ENCODE measurements at places on chromosomes 3 and 15.

- no peaks in the 10 kb centered on the region for H3K27me3 ChIP-seq
- H3K27ac ChIP-seq: peak overlapping the region; percentile 85
- H3K4me3 ChIP-seq: no peak overlapping the region
Measured at GRCh38 chr15:77993374-77993911, 84.1 kb downstream of the TBC1D2B start.

DNA sequence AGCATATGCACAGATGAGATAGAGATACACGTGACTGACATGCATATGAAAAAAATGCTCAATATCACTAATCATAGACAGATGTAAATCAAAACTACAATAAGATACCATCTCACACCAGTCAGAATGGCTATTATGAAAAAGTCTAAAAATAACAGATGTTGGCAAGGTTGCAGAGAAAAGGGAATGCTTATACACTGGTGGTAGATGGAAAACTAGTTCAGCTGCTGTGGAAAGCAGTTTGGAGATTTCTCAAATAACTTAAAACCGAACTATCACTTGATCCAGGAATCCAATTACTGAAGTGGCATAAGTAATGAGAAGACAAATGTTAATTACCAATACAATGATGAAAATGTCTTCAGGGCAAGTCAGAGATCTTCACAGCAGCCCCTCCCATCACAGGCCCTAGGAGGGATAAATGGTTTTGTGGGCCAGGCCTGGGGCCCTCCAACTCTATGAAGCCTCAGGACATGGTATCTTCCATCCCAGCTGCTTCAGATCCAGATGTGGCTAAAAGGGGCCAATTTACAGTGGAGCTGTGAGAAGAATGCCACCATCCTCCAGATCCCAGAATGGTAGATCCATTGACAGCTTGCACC lies 71.4 kb upstream of the PLSCR4 start:
- H3K36me3 ChIP-seq: no peaks in the 10 kb centered on the region
- H3K4me1 ChIP-seq: no peaks in the 10 kb centered on the region
- H3K27ac ChIP-seq: no peak overlapping the region
- no peak overlapping the region for H3K4me3 ChIP-seq
- no peaks in the 10 kb centered on the region for H3K27me3 ChIP-seq
- no peak for DNase-seq

- no peak for DNase-seq
- H3K27me3 ChIP-seq: peaks cover 29% of the 10 kb centered on the region
- no peak overlapping the region for H3K27ac ChIP-seq
- no peaks in the 10 kb centered on the region for H3K36me3 ChIP-seq
- no peaks in the 10 kb centered on the region for H3K4me1 ChIP-seq
Measured at GRCh38 chr3:124588794-124589193, 141.5 kb upstream of the UMPS start.

- H3K27ac ChIP-seq: no peak overlapping the region
- no peaks in the 10 kb centered on the region for H3K4me1 ChIP-seq
- H3K4me3 ChIP-seq: no peak overlapping the region
- no peaks in the 10 kb centered on the region for H3K27me3 ChIP-seq
- H3K36me3 ChIP-seq: no peaks in the 10 kb centered on the region
- DNase-seq: no peak
Measured at GRCh38 chr3:18016366-18016765, 273.9 kb upstream of the TBC1D5 start.

DNA sequence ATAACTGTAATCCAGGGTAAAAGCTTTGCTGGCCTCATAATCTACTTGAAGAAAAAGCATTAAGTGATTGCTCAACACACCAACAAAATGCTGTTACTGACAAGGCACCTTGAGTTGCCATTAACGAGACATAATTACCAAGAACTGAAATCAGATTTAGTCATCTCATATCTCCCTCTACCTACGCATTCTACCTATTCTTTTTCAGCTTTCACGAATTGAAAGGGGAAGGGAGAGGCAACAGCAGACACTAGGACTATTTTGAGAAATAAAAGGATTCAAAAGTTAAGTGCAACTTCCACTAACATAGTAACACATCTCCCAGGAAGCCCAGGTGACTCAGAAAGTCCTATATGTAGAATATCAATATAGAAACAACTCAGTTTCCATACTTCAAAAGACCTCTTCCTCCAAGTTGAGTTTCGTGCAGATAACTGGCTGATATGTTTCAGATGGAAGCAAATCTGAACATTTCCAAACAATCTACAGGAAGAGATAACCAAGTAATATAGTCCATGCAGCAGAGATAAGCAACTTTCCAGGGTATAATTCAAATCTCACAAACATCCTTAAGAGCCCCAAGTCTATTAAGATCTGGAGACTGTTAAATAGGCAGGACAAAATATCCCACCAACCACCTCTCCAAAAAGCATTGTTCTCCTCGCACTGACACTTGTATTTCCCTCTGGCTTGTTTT lies 1.9 kb downstream of the OSBPL10 start:
- peaks cover 2% of the 10 kb centered on the region for H3K4me1 ChIP-seq
- no peak overlapping the region for H3K27ac ChIP-seq
- H3K36me3 ChIP-seq: no peaks in the 10 kb centered on the region

- H3K4me1 ChIP-seq: peaks cover 9% of the 10 kb centered on the region
- no peaks in the 10 kb centered on the region for H3K27me3 ChIP-seq
- H3K36me3 ChIP-seq: peaks cover 2% of the 10 kb centered on the region
- no peak for DNase-seq
- no peak overlapping the region for H3K27ac ChIP-seq
Measured at GRCh38 chr15:40990789-40991188, 37.5 kb downstream of the CHAC1 start.

GRCh38 chr3:99637368-99638111 lies 854 bp upstream of the COL8A1 start:
- H3K4me1 ChIP-seq: no peaks in the 10 kb centered on the region
- peak overlapping the region; percentile 92 for H3K27ac ChIP-seq
- H3K36me3 ChIP-seq: no peaks in the 10 kb centered on the region
- peak overlapping the region; percentile 81 for H3K4me3 ChIP-seq
- H3K27me3 ChIP-seq: no peaks in the 10 kb centered on the region
- DNase-seq: peak; percentile 78

GRCh38 chr15:90572893-90573292 lies 43.2 kb downstream of the CRTC3 start:
- H3K4me3 ChIP-seq: no peak overlapping the region
- DNase-seq: no peak
- H3K4me1 ChIP-seq: peaks cover 2% of the 10 kb centered on the region
- H3K27me3 ChIP-seq: no peaks in the 10 kb centered on the region
- no peak overlapping the region for H3K27ac ChIP-seq
- no peaks in the 10 kb centered on the region for H3K36me3 ChIP-seq

- H3K27me3 ChIP-seq: peaks cover 4% of the 10 kb centered on the region
- no peak overlapping the region for H3K27ac ChIP-seq
- no peak for DNase-seq
- H3K4me3 ChIP-seq: no peak overlapping the region
- H3K4me1 ChIP-seq: no peaks in the 10 kb centered on the region
Measured at GRCh38 chr3:141092663-141093062, 41.5 kb downstream of the SPSB4 start.

GRCh38 chr3:13415997-13416793 lies 3.9 kb downstream of the NUP210 start:
- DNase-seq: no peak
- H3K4me3 ChIP-seq: no peak overlapping the region
- H3K36me3 ChIP-seq: no peaks in the 10 kb centered on the region
- H3K4me1 ChIP-seq: no peaks in the 10 kb centered on the region
- H3K27ac ChIP-seq: no peak overlapping the region
- H3K27me3 ChIP-seq: no peaks in the 10 kb centered on the region

DNA sequence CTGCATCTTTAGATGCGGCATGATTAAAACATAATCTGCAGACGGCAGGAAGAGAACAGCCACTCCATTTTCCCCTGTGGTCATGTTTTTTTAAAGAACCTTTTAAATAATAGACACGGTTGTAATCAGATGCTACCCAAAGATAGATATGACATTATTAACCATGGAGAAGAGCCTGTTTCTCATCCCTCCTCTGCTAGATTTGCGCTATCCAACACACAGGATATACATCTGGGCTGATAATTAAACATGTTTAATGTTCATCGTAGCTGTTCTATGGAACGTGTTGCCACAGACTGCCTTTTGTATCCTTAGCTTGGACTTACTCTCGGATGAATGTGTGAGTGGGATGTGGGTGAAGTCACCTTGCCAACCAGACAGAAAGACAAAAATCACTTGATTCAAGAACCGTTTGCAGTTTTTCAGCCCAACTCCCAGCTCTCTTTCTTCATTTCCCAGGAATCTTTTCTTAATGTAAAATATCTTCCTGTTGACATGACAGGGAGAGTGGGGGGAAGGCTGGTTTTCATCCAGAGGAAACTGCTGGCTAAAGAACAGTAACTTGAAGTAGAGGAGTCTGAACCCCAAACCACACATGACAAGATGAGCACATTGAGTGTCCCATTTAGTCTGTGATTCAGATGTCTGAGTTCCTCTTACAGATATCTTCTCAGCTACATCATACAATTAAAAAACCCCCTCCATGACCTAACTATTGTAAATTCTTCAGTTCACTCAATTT lies 118.6 kb upstream of the PRICKLE2 start:
- no peak overlapping the region for H3K4me3 ChIP-seq
- H3K27ac ChIP-seq: peak overlapping the region; percentile 73
- no peaks in the 10 kb centered on the region for H3K36me3 ChIP-seq
- peaks cover 38% of the 10 kb centered on the region for H3K4me1 ChIP-seq
- DNase-seq: peak; percentile 93

DNA sequence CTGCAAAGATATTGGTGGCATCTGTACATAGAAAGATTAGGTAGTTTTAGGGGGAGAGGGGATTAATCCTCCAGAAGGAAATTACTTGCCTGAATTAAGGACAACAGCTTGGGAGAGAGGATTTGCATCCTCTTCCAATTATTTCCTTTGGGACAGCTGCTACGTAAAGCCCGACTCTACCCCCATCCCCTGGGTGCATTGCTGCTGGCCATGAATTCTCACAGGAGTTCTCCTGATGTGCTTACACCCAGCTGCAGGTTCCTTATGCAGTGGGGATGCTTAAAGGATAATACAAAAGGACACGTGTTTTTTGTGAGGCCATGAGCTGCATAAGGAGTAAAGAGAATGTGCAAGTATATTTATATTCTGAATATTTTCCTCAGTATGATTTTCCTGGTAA lies 132.3 kb downstream of the VPS8 start:
- H3K27me3 ChIP-seq: no peaks in the 10 kb centered on the region
- no peaks in the 10 kb centered on the region for H3K4me1 ChIP-seq
- no peak for DNase-seq
- H3K36me3 ChIP-seq: no peaks in the 10 kb centered on the region

DNA sequence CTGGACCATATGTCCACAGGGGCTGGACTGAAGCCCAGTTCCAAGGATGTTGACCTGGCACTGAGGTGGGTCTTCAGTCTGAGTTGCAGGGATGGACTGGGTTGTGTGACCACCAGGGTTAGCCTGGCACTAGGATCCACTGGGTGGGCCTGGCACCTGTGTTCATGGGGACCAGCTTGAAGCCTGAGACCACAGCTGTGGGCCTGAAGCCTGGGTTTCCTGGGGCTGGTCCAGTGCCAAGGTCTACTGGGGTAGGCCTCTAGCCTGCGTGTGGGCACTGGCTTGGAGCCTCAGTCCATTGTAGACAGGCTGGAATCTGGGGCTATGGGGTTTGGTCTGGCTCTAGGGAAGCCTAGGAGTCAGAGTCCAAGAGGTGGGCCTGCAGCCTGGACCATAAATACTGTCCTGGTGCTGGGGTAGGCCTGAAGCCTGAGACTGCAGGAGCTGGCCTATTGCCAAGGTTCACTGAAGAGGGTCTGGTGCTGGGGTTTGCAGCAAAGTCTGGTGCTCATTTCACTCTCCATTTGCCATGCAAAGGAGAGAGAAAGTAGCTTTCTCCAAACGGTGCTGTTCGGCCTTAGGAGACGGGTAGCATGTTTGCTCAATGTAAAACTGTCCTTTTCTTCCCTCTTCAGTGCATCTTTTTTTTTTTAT lies 51.2 kb upstream of the TBC1D5 start:
- H3K4me1 ChIP-seq: no peaks in the 10 kb centered on the region
- no peaks in the 10 kb centered on the region for H3K36me3 ChIP-seq
- H3K27ac ChIP-seq: no peak overlapping the region
- no peak overlapping the region for H3K4me3 ChIP-seq
- DNase-seq: no peak

- H3K27me3 ChIP-seq: no peaks in the 10 kb centered on the region
- H3K27ac ChIP-seq: no peak overlapping the region
- H3K36me3 ChIP-seq: no peaks in the 10 kb centered on the region
- DNase-seq: no peak
- H3K4me1 ChIP-seq: no peaks in the 10 kb centered on the region
Measured at GRCh38 chr15:52551762-52552161, 17.1 kb downstream of the ARPP19 start.

DNA sequence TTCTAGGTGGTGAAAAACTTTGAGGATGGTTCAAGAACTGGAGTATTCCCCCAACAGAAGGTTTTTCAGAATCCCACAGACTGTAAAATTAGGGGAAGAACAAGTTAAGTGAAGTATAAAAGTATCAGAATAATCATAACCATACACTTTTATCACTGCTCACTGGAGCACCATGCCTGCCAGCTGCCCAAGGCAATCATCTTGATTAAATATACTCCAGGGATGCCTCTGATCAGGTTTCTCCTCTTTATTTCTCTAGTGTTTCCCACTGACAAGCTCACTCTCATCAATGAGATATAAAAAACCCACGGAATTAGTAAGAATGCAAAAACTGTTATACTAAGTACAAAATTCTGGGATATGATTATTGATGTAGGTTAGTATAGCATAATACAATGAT lies 108.0 kb downstream of the STAG1 start:
- no peak for DNase-seq
- H3K4me3 ChIP-seq: no peak overlapping the region
- no peaks in the 10 kb centered on the region for H3K4me1 ChIP-seq
- H3K27me3 ChIP-seq: no peaks in the 10 kb centered on the region
- H3K27ac ChIP-seq: no peak overlapping the region
- H3K36me3 ChIP-seq: no peaks in the 10 kb centered on the region

DNA sequence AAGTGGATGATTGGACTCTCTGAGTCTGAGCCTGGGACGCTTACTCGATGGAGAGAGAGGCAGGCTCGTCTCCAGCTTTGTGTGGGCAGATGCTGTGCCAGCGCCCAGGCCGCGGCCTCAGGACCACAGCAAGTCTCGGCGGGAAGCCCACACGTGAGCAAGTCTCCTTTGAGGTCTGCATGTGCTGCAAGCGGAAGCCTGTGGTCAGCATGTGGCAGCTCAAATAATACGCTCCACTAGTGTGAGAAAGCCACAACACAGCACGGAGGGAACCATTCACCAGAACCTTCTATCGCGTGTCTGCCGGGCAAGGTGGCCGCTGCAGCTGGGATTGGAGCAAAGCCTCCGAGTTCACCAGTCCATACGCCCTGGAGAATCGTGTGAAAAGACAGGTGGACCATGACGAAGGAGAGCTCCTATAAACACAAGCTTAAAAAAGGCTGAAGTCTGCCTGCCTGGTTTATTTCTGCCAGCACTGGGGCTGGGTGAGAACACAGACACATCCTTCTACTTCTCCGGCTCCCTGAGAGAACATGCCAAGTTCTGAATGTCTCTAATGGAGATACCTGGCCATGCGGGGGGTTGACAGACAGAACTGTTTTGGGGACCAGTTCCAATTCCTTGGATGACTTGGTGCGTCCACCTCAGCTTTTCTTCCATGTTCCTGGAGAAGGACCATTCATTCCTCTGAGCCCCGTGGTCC lies 82.0 kb upstream of the LRIG1 start:
- H3K4me3 ChIP-seq: no peak overlapping the region
- H3K27ac ChIP-seq: no peak overlapping the region
- H3K36me3 ChIP-seq: no peaks in the 10 kb centered on the region

- no peaks in the 10 kb centered on the region for H3K27me3 ChIP-seq
- no peaks in the 10 kb centered on the region for H3K4me1 ChIP-seq
- no peak overlapping the region for H3K27ac ChIP-seq
- no peaks in the 10 kb centered on the region for H3K36me3 ChIP-seq
- DNase-seq: no peak
- H3K4me3 ChIP-seq: no peak overlapping the region
Measured at GRCh38 chr3:165827233-165827632, 10.0 kb downstream of the BCHE start.
